ENCODE measurements at places on chromosomes 3 and 15.

DNA sequence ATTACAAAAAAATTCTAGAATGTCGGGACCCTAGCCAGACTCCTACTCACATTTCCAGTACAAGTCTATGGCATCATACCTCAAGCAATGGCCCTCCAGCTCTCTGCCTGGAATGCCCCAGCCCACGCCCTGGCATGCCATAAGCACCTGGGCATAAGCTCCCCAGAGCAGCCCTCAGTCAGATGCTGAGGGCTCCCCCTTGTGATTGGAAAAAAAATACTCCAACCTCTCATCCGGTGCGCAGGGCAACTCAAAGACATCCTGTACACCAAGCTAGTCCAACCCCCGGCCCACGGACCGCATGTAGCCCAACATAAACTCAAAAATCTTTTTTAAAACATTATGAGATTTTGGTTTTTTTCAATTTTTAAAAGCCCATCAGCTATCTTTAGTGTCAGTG lies 115.4 kb downstream of the NEK10 start:
- DNase-seq, result no peak

DNA sequence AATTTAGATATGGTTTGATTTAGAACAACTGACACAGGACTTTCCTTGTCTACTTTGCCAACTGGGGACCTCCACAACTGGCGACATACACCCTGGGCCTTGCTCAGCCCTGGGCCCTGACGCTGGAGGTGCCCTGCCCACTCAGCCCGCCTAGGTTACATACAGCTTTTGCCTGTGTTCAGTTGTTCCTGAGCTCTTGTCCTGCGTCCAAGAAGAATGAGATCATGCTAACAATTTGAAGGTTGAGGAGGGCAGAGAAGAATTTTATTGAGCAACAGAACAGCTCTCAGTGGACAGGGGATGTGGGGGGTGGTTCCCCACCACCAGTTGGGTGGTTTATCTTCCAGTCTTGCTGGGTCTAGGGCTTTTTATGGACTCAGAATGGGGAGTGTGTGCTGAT lies 67.9 kb downstream of the IQCH start:
- DNase-seq, result no peak

GRCh38 chr15:77844798-77845446 lies 212.2 kb upstream of the LINGO1 start:
- no peak for DNase-seq

DNA sequence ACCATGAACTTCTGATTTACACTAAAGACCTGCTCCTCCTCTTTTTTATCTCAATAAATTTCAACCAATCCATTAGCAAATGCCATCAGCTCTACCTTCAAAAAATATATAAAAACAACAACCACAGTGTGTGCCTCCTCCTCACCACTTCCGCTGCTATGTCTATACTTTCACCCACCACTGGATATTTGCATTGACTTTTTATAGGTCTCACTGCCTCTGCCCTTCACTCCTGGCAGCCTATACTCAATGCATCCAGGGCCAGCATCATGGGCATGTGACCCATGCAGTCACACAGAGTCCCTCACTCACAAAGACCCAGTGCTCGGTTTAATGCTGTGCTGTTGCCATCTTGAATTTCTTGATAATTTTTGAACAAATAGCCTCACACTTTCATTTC lies 53.5 kb upstream of the CCDC54 start:
- no peak for DNase-seq

DNA sequence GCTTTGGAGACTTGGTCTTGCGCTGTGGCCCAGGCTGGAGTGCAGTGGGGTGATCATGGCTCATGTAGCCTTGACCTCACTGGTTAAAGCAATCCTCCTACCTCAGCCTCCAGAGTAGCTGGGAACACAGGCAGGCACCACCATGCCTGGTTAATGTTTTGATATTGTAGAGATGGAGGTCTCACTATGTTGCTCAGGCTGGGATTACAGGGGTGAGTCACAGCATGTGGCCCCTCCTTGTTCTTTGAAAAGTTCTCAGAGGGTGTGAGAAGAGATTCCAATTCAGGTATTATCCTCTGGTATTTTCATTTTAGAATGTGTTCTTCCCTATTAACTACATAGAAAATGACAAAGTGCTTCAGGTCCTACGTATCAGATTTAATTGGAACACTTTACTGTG lies 51.9 kb upstream of the RPL32 start:
- DNase-seq, result no peak

- DNase-seq, result no peak
Measured at GRCh38 chr3:38599886-38600285, 49.6 kb downstream of the SCN5A start.

GRCh38 chr15:70487387-70487740 lies 276.0 kb downstream of the UACA start:
- DNase-seq, result no peak

DNA sequence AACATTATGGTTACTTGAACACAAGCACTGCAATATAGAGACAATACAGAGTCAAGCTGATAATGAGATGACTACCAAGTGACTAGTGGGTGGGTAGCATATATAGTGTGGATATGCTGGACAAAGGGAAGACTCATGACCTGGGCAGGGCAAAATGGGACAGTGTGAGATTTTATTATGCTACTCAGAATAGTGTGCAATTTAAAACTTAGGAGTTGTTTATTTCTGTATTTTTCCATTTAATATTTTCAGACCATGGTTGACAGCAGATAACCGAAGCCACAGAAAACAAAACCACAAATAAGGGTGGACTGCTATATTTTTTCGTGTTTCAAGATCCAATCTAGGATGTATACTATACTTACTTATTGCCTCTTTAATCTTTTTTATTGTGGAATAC lies 19.6 kb downstream of the GALK2 start:
- no peak for DNase-seq

DNA sequence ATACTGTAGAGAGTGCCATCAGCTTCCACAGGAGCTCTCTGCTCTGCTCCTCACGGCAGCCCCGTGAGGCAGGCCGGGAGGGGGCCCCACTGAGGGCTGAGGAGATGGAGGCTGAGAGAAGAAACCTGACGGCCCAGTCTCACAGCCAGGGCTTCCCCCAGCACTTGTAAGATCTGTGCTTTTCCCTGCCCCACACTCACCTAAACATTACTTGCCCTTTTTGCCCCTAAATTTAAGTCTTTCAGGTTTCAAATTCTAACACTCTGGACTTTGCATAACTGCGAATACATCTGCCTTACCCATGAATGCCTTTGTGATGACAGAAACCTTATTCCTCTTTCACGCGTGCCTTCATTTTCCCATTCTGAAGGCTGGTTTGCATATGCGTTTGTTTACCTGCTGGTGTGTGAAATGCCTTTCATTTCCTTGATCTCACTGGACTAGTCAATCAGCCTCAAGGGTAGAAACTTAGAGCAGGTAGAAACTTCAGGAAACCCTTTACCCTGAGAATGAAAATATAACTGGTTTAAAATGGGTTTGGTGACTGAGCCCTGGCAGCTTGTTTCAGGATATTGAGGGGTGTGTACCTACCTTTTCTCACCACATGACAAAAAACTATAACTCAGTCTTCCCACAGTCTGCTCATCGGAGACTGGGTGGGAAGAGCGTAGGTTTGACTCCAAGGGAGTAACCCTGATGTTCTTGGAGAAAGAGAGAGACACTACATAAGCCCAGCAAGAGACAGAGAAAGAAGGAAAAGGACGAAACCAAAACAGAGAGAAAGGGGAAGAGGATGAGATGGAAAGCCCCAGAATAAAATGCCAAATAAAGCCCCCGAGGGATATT lies 20.1 kb downstream of the SLC12A8 start:
- DNase-seq, result no peak

DNA sequence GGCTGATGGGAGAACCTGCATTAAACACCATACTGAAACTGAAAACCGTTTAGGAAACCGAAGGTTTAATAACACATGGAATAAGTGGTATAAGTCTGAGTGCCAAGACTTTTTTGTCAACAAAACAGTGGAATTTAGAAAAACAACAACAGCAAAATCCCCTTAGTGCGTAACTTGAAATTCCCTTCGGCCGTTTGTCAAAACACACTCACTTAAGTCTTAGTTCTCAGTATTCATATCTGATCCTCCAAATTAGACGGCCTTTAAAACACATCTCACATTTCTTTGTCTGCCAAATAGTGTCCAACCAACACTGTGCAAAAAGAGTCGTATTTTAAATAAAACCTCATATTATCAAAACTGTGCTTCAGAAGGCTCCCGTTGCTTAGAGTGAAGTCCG lies 64.5 kb downstream of the LRCH3 start:
- DNase-seq, result no peak

Data from D721Med (cell line).